Right renal pelvis (tissue), 4 donors: ENCODE measurements at places on chromosomes 12 and 14.

GRCh38 chr14:40436551-40436950 lies 1004.3 kb upstream of the FBXO33 start:
- DNase-seq = no peak

DNA sequence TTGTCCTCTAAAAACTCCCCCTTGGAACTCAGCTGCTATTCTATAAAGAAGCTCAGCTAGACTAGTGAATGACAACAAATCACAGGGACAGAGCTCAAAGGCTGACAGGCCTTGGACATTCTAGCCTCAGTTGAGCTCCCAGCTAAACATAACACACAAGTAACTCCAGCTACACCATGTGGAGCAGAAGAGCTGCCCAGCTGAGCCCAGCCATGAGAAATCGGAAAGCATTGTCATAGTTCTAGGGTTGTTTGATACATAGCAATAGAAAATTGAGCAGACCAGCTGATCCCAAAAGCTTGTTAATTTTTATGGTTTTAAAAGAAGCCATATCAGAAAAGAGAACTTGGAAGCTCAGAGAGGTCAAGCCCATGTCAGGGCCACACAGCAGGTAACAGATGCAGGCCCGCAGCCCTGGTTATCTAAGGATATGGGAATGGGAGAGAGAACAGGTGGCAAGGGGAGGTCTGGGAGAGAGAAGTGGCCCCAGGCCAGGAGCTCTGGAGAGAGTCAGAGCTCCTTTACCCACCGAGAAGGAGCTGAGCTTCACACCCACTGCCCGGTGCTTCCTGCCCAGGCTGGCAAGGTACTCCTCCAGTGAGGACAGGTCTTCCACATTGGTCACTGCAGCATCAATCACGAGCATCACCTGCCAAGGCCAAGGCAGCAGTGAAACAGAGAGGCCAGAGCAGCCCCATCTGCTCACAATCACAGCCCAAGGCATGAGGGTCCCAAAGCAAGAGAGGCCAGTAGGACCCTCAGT lies 2.9 kb downstream of the NGB start:
- DNase-seq = no peak

DNA sequence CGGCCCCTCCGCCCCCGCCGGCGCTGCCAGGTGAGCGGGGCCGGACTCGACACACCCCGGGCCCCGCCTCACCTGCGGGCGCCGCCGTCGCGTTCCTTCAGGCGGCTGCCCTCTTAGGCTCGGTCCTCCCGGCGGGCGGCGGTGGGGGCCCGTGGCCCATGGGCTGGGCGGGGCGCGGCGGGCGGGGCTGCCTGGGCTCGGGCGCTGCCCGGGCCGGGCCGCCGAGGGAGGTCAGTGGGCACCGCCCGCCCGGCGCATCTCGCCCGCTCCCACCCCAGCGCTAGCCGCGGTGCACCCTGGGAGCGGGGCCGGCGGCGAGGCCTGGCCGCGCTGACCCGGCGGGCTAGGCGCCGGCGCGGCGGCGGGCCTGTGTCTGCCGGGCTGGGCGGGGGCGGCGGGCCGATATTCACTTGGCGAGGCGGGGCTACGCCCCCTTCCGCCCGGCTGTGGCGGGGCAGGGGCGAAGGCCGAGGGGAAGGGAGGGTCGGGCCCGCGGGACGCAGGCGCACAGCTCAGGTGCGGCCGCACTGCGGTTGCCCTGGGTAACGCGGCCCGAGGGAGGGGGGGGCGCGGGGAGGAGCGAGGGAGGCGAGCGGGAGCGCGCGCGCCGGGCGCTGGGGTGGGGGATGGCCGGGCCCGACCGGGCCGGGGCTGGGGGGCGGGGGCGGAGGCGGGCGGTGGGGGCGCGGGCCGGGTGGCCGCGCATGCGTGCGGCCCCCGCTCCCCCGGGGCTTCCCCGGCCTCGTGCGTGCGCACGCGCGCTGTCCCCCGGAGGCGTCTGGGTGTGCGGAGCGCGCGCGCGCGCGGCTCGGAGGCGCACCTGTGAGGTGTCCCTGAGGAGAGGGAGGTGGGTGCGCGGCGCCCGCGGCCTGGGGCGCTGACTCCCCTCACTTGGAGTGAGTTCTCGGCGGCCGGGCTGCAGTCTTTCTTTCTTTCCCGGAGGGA lies at the start of the genes CCDC92 and ZNF664:
Gene CCDC92, minus strand, starts transcription at position 375 of the 945 bp plus-strand sequence. CDS start 28,526 bp downstream, outside the sequence.
Gene ZNF664, plus strand, starts transcription at position 759 of the 945 bp plus-strand sequence. CDS start 38,930 bp downstream, outside the sequence.
- peak; percentile 89 for DNase-seq

DNA sequence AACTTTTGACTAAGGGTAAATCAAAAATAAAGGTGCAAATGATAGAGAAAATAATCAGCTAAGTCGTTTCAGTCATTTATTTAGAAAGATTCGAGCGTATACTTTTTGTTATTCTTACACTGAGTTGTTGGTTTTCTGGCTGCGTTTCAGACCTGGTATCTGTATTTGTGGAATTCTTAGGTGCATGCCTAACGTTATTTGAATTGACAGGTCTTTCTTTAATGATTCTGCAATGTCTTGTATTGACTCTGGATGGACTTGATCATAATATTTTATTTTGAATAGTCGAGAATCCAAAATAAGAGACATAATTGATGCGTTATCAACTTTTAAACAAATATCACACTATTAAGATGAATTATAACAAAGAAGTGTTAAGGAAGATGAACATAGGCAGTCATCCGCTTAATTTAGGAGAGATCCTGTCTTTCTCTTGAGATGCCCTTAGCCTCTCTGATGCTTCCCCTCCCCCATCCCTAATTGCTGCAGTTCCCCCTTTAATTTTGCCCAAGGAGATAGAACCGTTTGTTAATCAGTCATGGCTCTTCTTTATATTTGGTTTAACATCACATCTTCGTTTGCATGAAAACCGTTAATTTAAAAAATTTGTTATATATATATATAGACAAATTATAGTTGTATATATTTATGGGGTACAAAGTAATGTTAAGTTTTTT lies 1.8 kb downstream of the ALX1 start:
- no peak for DNase-seq

GRCh38 chr14:58690801-58691516 lies 53.2 kb downstream of the DACT1 start:
- peak; percentile 17 for DNase-seq

DNA sequence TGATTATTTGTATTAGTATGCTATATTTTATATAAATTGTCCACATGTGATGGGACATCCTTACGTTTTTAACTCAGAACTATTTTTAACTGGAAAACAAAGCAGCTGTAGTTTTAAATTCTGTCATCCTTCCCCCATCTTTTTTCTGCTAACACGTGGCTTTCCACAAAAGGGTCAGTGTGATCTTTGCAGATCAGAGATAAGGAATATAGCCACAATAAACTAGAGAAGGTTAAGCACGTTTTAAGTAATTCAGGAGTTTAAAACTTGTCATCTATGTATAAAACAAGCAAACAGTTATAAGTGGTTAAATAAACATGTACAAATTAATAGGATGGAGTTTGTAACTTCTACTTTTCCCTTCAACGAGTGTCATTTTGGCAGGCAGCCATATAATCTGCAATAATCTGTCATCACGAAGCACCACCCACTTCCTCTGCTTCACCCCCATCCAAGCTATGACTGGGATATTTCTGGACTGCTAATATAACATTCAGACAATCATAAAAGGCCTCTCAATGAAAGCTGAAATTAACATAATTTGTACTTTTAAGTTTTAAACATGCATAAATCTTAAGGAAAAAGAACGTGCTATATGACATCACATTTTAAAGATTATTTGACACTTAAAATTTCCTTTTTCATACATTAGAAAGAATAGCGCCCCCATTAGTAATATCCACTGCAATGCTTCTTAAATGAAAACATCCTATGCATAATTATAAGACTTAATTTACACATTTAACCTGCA lies 15.3 kb downstream of the TAOK3 start:
- no peak for DNase-seq

DNA sequence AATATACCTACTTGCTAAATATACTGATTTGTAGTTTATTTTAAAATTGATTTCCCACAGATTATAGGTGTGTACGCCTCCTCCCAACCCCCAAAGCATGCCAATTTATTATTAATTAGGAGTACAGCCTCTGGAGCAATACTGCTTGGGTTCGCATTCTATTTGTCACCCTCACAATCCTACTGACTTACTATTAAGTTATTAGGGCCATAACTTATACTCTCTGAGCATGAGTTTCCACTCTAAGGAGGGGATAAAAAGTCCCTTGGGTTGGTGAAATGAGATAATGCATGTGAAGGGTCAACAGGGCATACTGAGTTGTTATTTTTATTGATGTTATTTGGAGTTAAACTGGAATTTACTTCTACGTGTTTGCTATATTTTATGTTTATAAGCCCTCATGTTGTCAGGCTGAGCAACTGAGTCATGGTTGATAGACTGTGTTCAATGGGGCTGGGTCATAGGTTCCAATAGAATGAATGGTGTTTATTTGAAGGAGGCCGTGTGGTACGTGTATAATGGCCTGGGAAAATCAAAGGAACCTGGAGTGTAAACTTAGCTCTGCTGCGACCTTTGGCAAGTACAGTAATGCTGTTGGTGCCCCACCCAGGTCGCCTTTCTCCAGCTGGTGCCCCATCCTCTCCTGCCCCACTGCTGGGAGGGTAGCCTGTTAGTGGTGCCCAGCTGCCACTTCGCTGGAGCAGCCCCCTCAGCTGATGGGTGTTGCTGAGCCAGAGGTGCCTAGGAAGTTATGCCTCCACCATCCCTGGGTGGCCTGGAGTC lies 99.3 kb upstream of the PTPRB start:
- DNase-seq = no peak

- DNase-seq = no peak
These were observed 93.9 kb upstream of the OVCH1 start for GRCh38 chr12:29591140-29592020.

- no peak for DNase-seq
These were observed 13.5 kb downstream of the SINHCAF start for GRCh38 chr12:31312431-31312830.

GRCh38 chr12:107402041-107403022 lies 283.3 kb upstream of the PWP1 start:
- DNase-seq = no peak

DNA sequence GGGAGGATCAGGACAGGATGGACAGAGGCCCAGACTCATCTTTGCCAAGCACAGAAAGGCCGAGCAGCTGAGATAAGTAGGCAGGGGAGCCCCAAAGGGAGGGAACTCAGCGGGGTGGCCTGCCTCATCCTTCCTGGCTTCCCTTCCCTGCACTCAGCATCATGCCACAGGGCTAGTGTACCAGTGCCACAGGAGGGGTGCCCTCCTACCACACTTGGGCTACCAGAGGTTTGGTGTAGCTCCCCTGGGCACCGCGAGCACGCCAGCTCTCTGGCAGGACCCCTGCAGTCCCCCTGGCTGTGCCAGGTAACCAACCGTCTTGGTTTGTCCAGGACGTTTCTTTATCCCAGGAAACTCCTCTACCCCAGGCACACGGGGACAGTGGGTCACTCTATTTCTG lies 123.5 kb downstream of the ESRRB start:
- DNase-seq = no peak

- no peak for DNase-seq
These were observed 69.2 kb downstream of the LGMN start for GRCh38 chr14:92679246-92679645.

DNA sequence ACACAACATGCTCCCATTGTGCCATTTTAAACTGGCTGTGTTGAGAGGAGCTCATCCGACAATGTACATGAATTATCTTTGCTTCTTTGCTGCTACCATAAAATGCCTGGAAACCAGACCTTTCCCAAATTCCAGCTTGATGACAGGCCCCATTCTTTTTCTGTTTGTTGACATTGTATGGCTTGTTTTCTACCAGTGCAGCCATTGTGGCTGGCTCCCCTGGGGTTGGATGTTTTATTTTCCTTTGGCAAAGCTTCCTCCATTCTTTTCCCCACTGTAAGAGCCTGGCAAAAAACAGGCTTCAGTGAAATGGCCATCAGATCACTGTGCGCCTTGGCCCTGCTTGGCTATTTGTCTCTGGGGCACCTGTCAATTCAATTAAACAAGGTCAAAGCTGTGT lies 532.5 kb downstream of the VRK1 start:
- DNase-seq = no peak

GRCh38 chr12:104456950-104457745 lies 400 bp downstream of the CHST11 start:
- peak; percentile 65 for DNase-seq

DNA sequence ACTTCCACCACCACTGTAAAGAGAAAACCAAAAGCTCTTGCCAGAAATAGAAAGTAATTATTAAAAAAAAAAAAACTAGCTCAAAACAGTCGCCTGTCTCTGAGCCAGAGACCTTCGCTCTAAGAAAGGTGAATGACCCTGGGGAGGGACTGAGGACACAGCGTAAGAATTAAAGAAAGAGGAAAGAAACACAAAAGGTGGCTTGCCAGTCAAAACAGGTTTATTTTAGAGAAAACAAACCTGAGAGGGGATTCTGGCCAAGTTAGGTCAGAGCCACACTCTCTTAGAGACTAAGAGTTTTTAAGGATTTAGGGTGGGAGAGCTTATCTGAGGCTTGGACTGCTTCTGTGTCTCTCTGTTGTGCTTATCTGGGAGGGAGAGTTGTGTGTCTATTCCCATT lies 66.0 kb downstream of the DNAH10 start:
- DNase-seq = no peak

DNA sequence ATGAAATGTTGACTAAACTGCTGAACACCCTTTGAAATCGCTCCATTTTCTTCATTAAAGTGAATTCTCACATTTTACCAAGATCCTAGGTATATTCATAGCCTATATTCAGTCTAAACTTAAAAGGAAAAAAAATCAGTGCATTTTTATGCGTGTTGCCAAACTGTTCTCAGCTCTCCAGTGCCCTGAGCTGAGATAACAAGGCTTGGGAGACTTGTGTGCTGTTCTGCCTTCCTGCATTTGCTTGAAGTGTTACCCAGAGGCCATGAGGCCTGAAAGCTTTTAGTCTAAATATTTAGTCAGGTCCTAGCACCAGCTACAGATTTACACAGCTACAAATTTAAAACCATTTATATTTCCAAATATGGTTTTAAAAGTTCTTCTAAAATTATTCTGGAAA lies 8.6 kb upstream of the PALS1 start:
- no peak for DNase-seq

- peak; percentile 12 for DNase-seq
These were observed 59.4 kb downstream of the DDX51 start for GRCh38 chr12:132084621-132085290.

GRCh38 chr14:38611928-38612327 lies 356.0 kb upstream of the CLEC14A start:
- no peak for DNase-seq

- DNase-seq = no peak
These were observed 14.5 kb upstream of the FBRSL1 start for GRCh38 chr12:132475304-132476037.

DNA sequence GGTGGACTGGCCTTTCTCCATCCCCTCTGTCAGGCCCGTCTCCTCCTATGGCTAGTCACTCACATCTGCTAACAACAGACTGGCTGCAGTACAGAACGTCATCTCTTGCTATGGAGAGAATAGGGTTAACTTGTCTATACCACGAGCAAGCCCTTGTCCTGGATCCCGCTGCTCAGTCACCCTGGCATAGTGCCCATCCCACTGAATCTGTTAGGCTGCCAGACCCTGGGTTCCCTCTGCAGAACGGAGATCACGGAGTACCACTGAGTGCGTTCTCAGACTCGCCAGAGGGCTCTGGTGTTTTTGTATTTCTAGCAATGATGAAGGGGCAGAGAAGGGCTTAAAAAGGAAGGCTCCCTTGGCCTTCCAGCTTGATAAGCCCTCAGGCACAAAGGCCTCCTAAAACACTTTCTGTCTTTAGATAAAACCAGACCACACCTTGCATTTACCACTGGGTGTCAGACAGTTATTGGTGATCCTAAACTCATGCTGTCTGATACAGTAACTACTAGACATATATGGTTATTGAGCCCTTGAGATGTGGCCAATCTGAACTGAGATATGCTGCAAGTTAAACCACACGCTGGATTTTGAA lies 6.3 kb upstream of the NRIP2 start:
- DNase-seq = no peak

GRCh38 chr12:75974323-75975187 lies 57.0 kb downstream of the PHLDA1 start:
- no peak for DNase-seq

- no peak for DNase-seq
These were observed 233.2 kb downstream of the DACT1 start for GRCh38 chr14:58870961-58871360.
